ENCODE measurements at places on chromosomes 11 and 22.

DNA sequence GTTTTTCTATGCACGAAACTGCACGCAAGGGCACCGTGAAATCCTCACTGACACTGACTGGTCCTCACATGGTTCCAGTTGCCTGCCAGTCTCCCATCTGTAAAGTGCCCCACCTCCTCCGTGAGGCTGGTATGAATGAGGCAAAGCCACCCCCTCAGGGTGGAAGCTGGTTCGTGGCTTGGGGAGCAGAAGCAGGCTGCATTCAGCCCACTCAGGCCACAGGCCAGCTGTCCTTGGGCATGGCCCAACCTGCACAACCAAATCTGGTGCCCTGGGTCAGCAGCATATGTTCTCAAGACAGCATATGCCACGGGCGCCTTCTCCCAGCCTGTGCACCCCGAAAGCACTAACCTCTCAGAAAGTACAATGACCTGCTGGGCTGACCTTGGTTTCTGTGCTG lies 29.3 kb downstream of the SERPINH1 start:
- DNase-seq = no peak

DNA sequence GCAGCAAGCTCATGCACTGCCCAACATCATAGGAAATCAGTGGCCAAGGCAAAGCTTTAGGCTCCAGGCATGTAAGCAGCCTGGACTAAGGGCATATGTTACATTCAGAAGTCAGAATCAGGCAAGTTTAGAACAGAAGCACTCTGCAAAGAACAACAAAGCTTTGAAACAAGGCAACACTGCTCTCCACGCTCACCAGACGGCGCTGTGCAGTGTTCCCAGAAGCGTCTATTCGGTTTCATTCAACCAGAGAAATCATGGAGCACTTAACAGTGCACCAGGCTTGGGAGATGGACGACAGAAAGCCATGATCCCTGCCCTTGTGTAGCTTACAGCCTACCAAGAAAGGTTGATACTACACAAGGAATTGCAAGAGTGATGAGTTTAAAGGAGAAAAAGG lies 555.8 kb downstream of the BUD13 start:
- DNase-seq = no peak

DNA sequence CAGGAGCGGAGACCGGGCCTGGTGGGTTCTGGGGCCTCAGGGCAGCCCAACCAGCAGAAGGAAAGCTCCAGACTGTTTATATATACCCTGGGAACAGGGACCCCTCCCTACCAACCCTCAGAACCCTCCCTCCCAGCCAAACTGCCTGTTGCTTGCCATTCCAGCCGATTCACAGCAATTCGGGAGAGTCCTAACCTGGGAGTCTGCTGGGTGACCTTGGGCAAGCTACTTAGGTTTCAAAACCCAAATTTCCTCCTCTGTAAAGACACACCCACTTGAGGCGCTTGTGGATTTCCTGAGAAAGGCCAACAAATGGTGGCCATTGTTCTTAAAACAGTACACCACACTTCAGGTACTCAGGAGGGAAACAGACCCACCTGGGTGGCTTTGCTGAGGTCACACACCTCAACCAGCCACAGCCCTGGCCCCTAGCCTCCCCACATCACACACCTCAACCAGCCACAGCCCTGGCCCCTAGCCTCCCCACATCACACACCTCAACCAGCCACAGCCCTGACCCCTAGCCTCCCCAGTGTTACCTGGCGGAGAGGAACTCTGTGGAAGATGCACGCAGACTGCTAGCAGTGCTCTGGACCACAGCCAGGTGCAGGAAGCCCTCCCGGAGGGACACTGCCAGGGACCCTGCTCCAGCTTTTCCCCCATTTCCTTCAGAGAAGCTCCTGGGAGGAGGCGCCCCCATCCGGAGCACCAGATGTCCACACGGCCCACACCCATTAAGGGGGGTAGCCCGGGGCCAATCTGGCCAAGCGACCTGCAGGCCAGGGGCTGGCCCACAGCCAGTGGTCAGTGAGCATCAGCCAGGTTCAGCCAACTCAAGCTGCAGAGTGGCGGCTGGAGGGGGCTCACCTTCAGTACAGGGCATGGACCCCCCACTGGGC lies 6.2 kb downstream of the SHISA8 start:
- DNase-seq = no peak

GRCh38 chr11:15258433-15259165 lies 143.9 kb downstream of the INSC start:
- DNase-seq = no peak

GRCh38 chr11:119724956-119725355 lies 4.0 kb downstream of the NECTIN1 start:
- DNase-seq = no peak

DNA sequence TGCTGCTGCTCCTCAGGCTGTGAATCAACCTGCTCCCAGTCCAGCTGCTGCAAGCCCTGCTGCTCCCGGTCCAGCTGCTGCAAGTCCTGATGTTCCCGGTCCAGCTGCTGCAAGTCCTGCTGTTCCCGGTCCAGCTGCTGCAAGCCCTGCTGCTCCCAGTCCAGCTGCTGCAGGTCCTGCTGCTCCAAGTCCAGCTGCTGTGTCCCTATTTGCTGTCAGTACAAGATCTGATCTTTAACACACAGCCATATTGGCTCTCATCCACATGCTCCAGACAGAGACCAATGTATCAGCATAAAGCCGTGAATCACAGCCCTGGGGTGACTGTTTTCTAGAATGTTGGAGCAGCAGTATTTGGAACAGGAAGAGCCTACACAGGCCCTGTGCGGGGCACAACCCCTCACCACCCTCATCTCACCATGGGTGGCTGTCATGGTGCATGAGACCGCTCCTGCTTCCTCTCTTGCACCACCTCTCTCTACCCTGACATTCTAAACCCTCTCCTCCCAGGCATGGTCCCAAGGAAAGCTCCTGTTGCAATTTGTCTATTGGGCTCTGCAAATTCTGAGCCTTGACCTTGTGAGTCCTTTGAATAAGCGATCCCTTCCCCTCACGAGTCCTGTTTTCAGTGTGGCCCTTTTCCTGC lies 3.5 kb downstream of the KRTAP5-10 start:
- no peak for DNase-seq

DNA sequence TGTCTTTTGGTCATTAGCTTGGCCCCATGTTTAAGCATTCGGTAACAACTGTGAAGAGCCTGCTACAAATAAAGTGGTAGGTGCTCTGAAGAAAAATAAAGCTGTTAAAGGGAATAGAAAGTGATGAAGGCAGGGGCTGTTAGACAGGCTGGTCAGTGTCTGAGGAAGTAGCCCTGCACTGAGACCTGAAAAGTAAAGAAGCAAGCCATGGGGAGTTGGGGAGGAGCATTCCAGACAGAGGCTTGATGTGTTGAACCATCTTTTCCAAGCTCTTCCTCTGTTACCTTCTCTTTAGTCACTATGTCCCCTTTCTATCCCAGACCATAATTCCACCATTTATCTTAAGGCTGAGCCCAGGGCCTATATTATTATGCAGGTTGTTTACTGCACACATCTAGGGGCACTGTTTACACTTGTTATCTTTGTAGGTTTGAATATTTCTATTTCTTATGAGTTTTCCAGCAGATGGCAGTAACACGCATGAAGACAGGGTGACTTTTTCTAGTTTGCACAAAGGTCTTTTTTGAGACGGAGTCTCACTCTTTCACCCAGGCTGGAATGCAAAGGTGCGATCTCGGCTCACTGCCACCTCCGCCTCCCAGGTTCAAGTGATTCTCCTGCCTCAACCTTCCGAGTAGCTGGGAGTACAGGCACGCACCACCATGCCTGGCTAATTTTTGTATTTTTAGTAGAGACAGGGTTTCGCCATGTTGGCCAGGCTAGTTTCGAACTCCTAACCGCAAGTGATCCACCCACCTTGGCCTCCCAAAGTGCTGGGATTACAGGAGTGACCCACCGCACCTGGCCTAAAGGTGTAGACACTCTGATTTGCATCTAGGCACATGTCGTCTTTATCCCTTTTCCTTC lies 23.0 kb downstream of the ZFTA start:
- DNase-seq = no peak

GRCh38 chr22:19378344-19378674 lies 53.2 kb downstream of the HIRA start:
- no peak for DNase-seq

- DNase-seq = no peak
Observed at GRCh38 chr22:34099278-34099677, 179.0 kb upstream of the LARGE1 start.

- DNase-seq = no peak
Observed at GRCh38 chr22:26482161-26482560, 1.4 kb downstream of the HPS4 start.

DNA sequence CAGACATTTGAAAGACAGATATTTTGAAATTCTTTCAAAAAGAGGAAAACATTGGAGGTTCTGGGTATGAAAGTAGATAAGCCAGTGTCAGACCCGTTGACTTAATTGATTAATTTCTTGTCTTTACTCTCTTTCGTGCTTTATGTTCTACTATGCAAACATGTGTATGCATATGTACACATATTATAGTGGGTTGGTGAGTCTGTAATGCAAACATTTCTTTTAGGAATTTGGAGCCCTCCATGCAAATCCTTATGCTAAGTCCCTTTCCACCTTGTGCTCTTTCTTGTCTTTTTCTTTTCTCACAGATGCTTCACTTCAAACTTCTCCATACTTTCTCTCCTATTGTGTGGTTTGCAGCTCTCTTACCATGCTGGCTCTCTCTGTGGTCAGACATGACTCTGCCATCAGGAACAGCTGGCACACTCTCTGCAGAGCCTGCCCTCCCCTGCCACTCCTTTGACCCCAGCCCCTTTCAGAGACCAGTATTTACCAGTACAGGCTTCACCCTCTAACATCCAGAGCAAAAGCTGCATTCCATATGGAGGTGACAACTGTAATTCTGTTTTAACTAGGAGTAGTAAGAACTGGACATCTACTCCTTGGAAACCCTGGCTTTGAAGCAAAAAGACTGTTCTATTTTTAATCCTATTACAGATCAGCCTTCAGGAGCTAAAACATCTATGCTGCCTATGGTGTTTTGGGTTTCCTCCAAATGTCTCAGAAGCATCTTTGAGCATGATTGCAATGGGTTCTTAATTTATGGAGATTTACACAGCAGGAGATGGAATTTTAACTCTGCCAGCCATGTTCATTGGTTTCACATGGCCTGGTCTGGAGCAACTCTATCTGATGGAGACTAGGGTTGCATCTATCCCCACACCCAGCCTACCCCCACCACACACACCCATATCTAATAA lies 386.9 kb upstream of the FAT3 start:
- no peak for DNase-seq

DNA sequence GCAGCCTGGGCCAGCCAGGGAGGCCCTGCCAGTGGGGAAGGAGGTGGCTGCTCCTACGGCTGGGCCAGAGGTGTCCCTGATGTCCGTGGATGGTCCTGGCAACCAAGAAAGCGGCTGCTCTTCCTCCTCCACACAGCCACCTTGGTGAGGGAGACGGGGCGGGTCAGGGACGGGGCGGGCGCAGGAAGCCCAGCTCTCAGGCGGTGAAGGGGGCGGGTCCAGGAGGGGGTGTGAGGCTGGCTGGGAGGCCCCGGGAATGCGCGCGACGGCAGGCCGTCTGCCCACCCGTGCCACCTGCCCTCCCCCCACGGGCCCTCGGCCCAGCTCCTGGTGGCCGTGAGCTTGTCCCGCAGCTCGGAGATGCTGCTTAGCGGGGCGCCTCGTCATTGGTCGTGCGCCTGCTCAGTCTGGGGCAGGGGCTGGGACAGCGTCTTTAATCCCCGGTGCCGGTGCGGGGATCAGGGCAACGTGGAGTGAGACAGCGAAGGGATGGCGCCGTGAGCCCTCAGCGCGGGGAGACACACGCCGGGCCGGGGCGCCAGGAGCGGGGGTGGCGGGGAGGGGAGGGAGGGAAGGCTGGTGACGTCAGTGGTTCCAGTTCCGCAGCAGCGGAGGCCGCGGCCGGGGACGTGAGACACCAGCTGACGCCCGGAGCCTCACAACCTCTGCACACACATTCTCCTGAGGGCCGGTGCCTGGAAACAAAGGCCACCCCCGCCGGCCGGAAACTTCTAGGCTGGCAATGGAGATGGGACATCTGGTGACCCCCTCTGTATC lies 6.7 kb upstream of the BRSK2 start:
- DNase-seq = peak; percentile 55

- DNase-seq = no peak
Observed at GRCh38 chr22:37378642-37379058, 48.6 kb downstream of the ELFN2 start.

GRCh38 chr11:114153224-114153623 lies 93.7 kb downstream of the ZBTB16 start:
- DNase-seq = no peak

- no peak for DNase-seq
Observed at GRCh38 chr11:3158131-3158591, 6.9 kb downstream of the OSBPL5 start.

GRCh38 chr11:62449451-62449851 lies 30.6 kb downstream of the SCGB1A1 start:
- DNase-seq = no peak

DNA sequence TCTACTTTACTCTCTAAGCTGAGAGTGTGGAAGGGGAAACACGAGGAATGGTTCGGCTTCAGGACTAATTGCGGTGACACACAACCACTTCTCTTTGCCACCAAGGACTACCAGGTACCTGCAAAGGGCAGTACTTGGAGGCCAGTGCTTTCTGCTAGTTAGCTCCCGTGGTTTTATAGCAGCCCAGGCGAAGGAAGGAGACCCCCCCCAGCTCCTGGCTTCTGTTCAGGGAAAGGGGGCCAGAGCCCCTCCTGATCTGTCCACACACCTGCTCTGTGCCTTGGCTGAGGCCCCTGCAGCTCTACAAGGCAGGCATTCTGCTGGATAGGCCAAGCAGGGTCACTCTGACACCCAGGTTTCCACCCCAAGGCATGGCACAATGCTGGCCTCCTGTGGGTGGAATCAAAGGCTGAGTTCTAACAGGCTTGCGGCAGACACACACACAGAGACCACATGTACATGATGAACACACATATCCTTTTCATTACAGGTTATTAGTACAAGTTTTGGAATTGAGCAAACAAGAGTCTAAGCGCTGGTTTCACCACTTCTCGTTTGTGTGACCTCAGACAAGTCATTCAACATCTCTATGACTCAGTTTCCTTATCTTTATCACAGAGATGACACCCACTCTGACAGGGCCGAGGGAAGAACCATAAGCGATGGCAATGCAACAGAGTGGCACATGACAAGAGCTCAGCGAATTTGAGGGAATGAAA lies 7.5 kb downstream of the SERPIND1 start:
- DNase-seq = no peak

GRCh38 chr11:9120664-9121468 lies 29.5 kb upstream of the SCUBE2 start:
- DNase-seq = no peak

- no peak for DNase-seq
Observed at GRCh38 chr11:1317993-1318392, 8.6 kb upstream of the TOLLIP start.

DNA sequence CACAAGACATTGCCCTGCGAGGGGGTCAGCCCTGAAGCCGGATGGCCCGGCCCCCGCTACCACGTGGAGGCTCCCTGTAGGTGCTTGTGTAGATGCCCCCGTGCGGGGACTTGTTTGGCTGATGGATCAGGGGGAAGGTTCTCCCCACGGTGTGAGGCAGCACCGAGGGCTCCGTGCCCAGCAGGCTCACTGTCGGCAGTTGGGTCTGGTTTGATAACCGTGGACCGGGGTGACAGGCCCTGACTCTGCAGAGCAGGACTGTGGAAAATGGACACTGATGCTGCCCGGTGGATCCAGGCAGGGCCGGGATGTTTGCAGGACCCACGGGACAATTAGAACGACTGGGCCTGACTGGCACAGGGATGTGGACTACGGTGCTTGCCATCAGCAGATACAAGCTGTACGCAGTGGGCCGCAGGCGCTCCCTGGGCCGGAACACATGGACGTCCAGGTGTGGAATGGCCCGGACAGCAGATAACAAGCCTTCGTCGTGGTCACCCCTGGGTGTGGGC lies 19.0 kb downstream of the KCNQ1 start:
- DNase-seq = no peak
